Activated CD4-positive, alpha-beta T cell treated with anti-CD3 and anti-CD28 coated beads, Interleukin-2, amount 50 U/mL, for 24 hours (primary cell): ENCODE measurements at places on chromosomes 2 and 18.

GRCh38 chr2:235126768-235127167 lies 175.0 kb downstream of the SH3BP4 start:
- DNase-seq = no peak

DNA sequence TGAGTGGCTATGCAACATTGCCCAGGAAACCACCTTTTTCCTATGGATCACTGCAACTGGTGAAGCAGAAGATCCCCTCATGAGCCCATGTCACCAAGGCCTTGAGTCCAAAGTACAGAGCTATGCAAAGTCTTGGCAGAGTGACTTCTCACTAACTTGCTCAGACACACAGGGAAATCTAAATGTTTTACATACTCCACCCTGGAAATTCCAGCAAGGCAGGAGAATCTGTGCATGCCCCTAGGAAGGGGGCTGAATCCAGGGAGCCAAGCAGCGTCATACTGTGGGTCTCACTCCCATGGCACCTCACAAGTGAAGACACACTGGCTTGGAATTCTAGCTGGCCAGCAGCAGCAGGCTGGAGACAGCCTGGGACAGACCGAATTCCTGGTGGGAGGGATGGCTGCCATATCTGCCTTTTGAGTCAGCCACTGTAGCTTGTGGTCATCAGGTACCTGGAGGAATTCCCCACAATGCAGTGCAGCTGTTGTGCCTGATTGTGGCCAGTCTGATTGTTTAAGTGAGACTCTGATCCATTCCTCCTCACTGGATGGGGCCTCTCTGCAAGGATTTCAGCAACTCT lies 1817.4 kb downstream of the SUCLG1 start:
- DNase-seq = no peak

GRCh38 chr2:206482123-206482522 lies 38.8 kb downstream of the ADAM23 start:
- no peak for DNase-seq

DNA sequence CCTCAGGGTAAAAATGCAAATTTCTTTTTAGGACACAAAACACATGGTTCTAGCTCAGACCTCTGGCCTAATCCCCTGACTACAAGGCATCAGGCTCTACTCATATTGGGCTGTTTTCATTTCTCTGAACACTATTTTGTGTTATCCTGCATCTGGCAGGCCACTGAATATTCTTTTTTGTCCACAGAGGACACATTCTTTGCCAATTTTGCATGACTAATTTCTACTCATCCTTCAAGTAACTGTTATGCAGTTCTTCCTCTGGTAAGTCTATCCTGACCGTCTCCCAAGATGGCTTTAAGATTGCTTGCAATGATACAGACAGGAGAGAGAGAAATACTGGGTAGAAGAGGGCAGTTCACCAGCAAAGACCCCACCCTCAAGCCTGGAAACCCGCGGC lies 107.6 kb upstream of the RGPD4 start:
- no peak for DNase-seq

- DNase-seq = no peak
These were observed 891 bp upstream of the NR4A2 start for GRCh38 chr2:156333274-156333950.

DNA sequence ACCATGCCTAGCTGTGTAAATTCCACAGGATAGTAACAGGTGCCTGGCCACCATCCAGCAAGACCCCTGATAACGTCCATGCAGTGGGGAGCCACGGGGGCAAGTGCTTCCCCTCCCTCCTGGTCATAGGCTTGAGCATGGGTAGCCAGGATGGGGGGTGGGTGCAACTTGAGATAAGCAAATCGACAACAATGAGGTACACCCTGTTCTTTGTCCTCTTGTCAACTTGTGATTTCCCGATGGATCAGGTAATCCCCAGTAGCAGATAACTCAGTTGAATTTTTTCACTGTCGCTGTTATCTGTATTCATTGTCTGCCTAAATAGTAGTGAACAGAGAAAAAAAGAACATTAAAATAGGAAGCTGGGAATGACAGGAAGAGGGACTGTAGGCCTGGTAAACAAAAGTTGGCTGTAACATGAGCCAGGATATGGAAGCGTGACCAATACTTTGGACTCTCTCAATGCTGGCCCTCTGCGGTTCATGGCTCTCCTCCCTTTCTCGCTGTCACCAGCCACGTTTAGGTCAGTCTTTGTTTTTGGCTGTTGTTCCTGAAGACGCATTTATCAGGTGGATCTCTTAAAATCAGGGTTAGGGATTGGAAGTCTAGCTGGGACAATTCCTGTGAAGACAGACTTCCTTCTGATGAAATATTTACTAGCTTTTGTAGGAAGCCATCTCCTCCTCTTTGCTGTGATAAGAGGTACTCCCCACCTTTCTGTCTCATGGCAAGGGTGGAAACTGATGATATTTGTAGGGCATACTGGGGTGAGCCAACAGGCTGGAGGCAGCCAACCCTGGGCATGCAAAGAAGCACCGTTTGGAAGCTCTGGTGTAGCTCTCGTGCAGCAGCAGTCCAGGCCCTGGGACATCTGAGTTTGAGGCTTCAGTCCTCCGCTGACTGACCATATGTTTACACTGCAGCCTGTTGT lies 42.4 kb downstream of the TCF7L1 start:
- DNase-seq = no peak

DNA sequence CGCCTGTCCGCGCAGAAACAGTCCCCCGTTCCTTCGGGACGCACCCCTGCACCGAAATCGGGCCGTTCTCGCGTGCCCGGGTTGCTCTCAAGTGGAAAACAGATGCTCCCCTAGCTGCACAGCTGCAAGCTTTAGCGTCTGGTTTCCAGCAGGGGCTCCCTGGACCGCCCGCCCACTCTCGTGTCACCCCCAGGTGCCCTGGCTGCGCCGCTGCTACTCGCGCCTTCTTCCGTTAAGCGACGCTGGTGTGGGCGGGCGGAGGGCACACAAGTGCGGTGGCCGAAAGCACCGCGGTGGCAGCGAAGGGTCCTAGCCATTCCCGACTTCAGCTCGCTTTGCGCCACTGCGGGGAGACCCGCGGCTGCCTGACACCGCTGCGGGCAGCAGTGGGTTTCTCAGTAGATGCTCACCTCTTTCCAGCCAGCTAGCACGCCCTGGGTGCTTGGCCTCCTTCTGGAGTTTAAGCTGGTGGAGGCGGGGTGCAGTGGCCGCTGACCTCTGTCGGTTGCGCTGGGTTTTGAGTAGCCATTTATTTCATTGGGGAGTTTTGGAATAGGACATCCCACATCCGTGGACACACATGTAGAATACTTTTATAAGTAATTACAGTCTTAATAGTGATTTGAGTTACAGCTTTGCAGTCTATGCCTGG lies 806 bp downstream of the ZNF407 start:
- DNase-seq = no peak

DNA sequence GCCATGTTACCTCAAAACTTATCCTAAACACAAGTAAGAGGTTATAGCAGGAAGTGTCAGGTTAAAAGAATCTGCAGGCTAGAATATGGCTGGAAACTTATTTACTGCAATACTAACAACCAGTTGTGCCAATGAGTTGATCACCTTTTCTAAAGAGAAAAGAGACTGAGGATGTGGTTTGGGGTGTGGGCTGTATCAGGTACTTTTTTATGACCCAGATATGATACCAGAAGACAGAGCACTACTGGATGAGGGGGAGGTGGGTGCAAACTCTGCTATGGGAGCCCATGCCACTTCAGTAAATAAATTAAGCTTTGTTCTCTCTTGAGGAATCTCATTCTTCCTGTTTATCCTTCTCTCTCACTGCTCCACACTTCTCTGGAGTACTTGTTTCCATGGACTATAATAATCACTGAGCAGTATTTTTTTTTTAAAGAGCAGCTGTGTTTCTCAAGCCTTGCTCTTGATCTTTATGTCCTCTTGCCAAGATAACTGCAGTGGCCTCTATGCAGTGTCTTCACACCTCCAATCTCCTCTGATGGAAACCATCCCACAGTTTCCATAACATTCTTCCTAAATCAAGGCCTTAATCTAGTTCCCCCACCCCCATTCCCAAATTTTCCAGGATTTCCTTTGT lies 51.2 kb upstream of the NOSTRIN start:
- no peak for DNase-seq

GRCh38 chr2:7857904-7858303 lies 824.0 kb upstream of the ID2 start:
- no peak for DNase-seq

DNA sequence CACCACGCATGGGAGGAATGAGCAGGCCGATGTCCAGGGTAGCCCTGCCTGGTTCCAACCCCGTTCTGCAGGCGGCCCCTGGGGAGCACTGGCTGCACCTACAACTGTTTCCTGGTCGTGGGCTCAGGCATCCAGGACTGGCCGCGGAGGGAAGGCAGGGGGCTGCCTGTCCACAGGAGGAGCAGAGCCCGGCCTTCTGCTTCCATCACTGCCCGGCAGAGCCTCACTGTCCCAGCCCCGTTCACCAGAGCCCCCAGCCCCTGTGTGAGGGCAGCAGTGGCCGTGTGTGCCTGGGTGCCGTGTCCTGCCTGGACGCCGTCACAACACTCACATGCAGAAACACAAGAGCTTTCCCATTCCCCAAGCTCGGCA lies 56.2 kb downstream of the KCNG2 start:
- no peak for DNase-seq

DNA sequence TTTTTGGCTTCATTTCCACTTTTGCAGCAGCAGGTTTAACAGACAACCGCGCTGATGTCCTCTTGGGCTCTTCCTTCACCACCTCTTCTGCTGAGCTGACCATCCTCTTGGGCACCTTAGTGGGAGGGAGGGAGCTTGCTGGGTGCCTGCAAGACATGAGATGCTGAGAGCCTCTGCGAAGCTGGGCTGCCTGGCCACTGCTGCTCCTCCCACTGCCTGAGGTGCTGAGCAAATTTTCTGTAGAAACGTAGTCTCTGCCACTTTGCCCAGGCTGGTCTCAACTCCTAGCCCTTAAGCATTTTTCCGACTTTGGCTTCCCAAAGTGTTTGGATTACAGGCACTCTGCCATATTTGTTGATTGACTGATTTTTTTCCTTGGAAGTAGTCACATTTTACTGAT lies 422.2 kb upstream of the MC4R start:
- no peak for DNase-seq
